Jurkat, Clone E6-1 (cell line): ENCODE measurements at places on chromosomes 11 and 22.

DNA sequence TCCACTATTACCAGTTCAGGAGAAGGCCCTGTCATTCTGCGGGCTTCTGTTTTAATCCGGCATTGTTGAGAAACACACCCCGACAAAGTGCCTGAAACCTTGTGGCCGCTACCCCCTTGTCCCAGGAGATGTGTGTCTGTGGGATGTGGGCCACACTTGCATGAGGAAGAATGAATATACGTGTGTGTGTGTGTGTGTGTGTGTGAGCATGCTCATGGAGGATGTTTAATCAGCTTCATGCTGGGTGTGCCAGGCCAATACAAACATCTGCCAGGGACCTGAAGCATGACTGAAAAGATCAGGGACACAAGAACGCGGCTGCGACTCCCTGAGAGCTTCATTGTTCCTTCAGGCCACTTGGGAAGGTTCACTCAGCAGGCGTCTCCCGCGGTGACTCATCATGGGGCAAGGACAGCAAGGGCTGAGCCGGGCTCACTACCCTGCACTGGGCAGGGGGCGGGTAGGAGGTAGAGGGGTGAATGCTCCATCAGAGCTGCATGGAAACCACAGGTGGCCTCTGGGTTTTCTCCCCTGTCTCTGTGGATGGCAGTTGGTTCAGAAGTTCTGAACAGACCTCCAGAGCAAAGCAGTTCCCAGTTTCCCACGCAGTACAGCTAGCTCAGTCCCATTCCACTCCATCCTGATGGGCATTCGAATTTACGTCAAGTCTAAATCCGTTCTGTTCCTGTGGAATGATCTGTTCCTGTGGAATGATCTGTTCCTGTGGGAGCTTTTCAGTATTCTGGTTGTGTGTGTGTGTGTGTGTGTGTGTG is 7.0 kb upstream of the MALAT1 start:
- no peak for DNase-seq

DNA sequence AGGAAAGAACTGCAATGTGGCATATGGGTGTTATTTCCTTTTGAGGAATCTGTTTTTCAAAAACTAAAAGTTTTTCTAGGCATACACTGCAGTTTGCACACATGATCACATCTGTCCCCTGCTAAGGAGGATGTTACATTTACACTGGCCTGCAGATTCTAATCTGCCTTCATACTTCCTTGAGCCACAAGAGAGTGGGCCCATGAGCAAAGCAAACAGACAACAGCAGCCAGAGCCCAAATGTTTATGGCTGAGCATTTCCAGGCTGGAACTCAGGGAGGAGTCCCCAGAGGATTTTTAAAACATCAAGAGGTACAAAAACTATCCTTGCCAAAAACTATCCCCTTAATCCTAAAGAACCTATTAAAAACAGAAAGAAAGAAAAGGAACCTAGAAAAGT is 117.2 kb upstream of the MTNR1B start:
- DNase-seq = no peak

DNA sequence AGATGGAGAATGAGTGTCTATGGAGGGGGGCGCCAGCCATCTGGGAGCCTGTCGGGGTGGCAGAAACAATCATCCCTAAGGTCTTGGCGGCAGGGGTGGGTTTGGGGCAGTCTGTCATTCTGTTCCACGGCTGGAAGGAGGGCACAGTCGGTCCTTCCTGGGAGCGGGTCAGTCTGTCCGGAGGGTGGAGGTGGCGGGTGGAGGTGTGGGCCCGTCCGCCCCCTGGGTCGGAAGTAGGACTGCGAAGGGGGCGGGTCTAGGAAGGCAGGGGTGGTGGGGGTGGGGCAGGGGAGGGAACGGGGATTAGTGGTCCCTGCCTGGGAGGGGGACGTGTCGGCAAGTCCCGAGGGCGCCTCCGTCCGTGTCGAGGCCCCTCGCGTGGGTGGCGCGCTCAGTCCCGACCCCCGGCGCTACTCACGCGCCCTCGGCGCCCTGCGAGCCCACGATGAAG is 461 bp downstream of the TBC1D10A start:
- no peak for DNase-seq

DNA sequence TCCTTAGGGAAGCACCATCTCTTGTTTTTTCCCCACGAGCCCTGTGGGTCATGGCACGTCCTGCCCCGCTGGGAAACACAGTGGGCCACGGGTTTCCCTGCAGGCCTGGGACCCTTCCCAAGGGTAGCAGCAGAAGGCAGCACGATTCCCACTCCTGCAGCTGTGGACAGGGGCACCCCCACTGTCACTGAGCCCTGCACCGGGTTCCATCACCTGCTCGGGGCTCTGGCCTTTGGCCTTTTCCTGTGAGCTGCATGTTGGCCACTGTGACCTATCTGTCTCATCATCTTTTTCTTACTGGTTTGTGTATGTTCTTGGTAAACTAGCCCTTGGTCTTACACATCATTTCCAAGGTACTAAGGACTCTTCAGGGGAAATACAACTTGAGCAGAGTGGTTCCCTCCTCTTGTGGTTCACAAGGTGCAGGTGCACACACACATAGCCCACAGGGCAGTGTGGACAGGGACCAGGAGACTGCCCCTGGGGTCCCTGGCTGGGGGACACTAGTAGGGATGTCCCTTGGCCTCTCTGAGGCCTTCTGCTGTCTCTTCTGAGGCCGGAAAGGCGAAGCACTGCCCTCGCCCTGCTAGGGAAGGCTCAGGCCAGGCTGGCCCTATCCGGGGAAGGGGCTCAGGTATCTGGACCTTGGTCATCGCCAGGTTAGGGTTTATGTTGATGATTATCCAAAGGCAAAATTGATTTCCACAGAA is 19.0 kb upstream of the TXNRD2 start:
- DNase-seq = no peak

GRCh38 chr11:129404731-129405130 is 29.1 kb downstream of the BARX2 start:
- DNase-seq = no peak

GRCh38 chr11:116384876-116385275 is 387.9 kb downstream of the BUD13 start:
- no peak for DNase-seq

GRCh38 chr11:68160100-68160695 is 39.0 kb upstream of the CHKA start:
- no peak for DNase-seq

GRCh38 chr11:100687054-100687629 is at the start of gene ARHGAP42:
Gene ARHGAP42 (plus strand): TSS chr11:100687288. CDS start chr11:100687679, 391 bp downstream.
- peak; percentile 49 for DNase-seq

GRCh38 chr11:61760946-61761345 is 8.5 kb downstream of the MYRF start:
- no peak for DNase-seq

- no peak for DNase-seq
These were observed 533 bp downstream of the SERGEF start for GRCh38 chr11:18012122-18012905.

GRCh38 chr11:134024420-134025081 is 44.3 kb upstream of the JAM3 start:
- no peak for DNase-seq

GRCh38 chr22:44254811-44255210 is 57.9 kb downstream of the SHISAL1 start:
- no peak for DNase-seq

DNA sequence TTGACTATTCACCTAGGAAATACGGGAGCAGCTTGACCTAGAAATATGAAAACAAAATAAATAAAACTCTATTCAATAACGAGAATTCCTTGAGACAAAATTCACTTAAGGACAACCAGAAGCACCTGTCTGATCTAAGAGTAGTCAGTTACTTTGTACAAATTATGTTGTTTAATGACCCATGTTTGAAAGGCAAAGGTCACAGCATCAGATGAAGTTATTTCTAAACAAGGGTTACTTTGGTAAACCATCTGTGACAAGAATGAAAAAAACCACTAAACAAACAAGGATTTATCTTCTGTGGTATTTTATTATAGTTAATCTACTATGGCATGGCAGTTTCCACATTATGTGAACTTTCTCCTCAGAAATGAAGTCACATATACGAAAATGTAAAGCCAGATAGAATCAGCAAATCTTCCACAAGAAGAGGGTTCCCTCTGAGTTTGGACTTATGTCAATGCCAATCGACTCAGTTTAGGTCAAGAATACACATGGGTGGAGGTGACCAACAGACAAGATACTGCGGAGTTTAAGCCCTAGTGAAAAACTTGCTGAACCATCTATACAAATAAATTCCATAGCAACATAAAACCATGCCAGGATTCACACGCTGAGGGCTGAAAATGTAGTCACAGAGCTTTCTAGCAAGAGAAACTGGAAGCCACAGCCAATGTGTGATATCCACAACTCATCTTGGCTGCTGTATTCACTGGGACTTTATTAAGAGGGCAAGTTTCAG is 53.4 kb downstream of the NCAPD3 start:
- DNase-seq = no peak

DNA sequence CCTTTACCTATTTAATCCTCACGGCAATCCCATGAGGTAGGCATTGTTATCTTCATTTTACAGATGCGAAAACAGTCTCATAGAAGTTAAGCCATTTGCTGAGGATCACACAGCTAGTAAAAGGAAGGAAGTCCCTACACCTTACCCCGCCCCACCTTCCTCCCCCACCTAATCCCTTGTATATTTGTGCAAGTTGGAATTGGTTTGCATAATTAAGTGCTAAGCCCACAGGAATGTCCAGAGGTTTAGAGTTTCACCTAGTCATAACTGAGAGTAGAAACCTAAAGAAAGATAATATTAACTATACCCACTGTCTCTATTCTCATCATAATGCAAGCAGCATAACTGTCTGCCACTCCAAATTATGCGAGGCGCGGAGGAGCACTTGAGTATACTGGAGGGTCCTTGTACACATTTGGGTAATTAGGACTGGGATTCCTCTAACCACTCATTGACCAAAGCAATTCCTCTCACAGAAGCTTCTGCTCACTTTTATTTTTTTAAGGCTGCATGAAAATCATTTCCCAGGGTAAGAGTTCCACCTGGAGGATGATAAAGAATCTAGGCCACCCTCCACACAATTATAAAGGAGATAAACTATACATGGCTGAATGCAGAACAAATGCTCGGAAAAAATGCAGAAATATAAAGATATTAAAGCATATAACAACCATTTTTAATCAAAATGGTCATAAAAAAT is 199.9 kb downstream of the FAM181B start:
- DNase-seq = no peak

DNA sequence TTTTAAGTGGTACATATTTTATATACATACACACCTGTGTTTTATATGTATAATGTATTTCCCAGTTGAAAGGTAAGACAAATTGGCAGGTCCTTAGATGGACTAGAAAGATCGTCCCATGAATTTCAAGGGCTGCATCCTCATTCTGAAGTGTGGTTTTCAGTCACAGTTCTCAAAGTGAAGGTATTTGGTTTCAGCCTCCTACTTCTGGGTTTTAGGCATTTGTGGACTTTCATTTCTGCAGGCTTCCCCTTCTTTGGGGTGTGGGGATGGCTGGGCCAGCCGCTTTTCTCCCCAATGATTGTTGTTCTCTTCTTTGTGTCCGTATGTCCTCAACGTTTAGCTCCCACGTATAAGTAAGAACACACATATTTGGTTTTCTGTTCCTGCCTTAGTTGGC is 10.0 kb downstream of the DCPS start:
- no peak for DNase-seq
